ENCODE measurements at places on chromosomes 7 and 10. TPM values are rescaled to one million over a fixed set of nuclear protein-coding genes. Genes with fewer than 3 reads are reported as not detected.

The KCNIP2 gene
- total RNA-seq, result 1.1 TPM

DNA sequence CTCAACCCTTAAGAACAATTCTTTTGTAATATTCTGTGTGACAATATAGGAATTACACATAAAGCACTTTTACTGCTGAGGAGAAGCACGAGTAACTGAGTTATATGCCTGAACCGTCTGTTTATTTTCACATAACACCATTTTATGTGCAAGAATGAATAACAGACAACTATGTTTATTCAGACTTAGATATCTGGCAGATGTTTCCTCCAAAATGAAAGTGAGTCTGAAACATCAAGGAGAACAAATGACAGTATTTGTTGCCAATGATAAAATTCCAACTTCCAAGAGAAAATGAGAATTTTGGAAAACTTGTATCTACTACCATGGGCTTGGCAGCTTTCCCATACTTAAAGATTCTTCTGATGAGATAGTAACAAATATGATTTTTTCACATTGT is 51.4 kb downstream of the DNMBP start:
- DNase-seq, result no peak

The ZNF33A gene
- 8.0 TPM for total RNA-seq

DNA sequence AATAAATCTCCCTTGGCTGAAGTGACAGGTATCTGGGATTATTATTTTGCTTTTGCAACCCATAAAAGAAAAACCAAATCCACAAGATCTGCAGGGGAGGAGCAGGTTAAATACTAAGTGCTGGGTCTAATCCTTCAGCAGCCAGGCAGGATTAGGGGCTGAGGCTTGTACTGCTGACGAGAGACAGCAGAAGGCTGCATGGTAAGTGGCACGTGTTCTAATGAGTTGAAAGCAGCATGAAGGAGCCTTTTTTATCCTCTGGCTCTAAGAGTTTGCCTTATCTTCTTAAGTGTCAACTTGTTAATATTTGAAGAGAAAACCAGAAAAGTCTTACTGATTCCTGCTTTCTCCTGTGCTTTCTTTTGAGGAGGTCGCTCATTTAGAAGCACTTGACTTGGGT is 50.0 kb downstream of the LYZL2 start:
- DNase-seq, result no peak

- no peak for DNase-seq
Observed at GRCh38 chr7:81268551-81268950, 349.7 kb upstream of the SEMA3C start.

DNA sequence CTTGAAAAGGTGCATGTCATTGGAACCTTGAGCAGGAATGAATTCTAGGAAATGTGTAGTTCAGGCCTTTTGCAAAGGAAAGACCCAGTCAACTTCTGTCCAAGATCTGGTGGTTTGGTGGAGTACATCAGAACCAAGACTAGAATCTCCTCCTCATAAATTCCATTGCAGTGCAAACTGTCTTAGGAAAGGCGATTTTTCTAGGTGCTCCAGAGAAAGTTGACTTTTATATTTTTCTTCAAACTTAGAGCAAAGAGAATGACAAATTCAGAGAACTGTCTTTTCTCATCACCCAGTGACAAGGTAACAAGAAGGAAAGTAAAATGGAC is 50.0 kb downstream of the PRTFDC1 start:
- DNase-seq, result no peak

GRCh38 chr7:141156407-141156806 is 82.5 kb downstream of the TMEM178B start:
- DNase-seq, result no peak

GRCh38 chr7:130304878-130305277 is 11.9 kb downstream of the CPA4 start:
- DNase-seq, result no peak

DNA sequence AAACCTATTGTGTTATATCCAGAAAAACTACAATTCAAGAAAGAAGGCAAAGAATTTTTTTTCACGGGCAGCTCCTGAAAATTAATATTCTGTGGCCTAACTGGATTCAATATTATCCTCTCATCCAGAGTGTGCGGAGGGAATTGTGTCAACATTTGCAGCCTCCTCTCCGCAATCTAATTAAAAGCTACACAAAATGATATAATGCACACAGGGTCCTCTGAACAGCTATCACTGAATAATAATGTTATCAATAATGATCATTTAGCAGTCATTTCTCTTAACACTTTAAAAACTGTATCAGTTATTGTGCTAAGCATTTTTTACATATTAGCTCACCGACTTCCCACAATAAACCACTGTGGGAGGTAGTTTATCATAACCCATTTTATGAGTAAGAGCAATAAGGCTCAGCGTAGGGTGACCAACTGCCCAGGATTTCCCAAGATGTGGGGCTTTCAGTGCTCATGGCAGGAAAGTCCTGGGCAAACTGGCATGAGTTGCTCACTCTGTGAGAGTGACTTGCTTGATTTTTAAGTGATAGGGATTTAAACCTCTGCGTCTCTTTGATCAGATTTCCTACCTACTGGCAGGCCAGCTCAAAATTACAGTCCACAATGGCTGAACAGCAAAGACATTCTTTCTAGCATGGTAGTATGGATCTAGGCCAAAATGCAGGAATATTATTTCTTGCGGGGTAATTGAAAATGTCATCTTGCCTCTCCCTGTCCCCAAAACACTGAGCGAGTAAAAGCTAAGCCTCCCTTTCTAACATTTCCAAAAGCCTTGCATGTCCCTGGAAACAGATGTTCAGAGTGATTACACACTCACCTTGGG is 65.7 kb downstream of the AOAH start:
- no peak for DNase-seq

DNA sequence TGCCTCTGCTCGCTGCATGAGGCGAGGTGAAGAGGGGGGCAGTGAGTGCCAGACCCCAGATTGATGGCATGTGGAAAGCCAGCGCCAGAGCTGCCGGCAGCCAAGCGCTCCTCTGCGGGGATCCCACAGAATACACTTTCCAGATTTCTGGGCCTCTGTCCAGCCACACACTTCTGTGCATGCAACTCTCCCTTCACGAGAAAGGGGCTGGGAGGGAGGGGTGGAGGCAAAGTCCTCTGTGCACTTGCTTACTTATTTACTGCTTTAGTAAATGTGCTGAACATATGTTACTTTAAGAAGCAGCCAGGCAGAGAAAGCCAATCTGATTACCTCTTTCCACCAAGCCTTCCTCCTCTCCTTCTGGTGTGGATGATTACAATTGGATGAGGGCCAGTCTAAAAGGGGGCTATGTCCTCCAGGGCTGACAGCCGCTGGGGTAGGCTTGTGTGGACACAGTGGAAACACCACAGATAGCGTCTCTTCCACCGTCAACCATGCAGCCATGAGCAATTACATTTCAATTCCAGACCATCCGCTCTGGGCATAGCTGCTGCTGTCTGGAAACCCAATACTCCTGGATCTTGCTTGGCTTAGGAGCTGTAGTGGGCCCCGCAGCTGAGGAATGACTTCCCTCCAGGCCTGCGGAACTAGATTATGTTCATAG is 322.8 kb upstream of the ANKRD30A start:
- no peak for DNase-seq

The ITPRID1 gene
- total RNA-seq, result not detected
